ENCODE measurements at places on chromosomes 6 and 20.

DNA sequence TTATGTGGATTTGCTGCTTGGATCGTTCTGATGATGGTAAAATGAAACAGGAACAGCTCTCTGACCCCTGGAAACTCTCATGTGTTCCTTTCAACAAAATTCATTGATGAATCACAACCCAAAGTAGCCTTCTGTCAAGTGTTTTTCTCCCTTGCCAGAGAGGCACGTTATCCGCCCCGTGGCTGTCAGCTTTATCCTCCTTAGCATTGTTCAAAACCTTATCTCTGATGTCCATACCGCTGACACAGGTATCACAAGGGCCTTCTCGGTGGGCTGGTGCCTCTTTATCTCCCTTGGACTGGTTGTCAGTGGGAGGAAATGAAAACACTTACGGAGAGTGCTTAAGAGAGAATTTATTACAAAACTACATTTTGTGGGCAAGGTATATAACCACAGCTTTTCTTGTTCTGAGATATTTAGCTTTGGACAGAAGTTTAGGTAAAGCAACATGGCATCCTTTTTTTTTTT is 84.9 kb downstream of the TIAM2 start:
- no peak for DNase-seq

GRCh38 chr6:99349171-99350141 is at the start of gene FAXC:
FAXC (minus strand) TSS chr6:99349674; CDS start chr6:99349372, 302 bp downstream.
- no peak for DNase-seq

DNA sequence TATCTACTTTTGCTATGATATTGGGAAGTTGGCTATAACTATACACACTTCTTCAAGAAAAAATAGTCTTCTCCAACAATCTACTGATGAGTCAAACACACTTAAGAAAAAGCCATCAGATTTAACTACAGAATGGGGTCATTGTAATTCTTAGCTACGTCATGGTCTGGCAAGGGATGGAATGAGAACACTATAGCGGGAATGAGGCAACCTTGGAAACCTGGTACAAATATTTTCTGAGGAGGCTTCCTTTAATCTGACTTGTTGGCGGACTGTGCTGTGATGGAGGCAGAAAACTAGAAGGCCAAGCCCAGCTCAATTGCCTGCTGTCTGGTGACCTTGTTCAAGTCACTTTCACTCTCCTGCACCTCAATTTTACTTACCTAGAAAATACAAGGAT is 586.8 kb upstream of the JAG1 start:
- DNase-seq: no peak

- no peak for DNase-seq
These were observed 43.6 kb downstream of the RIOK1 start for GRCh38 chr6:7433121-7433617.

GRCh38 chr6:56293781-56294180 is 46.4 kb upstream of the COL21A1 start:
- no peak for DNase-seq

DNA sequence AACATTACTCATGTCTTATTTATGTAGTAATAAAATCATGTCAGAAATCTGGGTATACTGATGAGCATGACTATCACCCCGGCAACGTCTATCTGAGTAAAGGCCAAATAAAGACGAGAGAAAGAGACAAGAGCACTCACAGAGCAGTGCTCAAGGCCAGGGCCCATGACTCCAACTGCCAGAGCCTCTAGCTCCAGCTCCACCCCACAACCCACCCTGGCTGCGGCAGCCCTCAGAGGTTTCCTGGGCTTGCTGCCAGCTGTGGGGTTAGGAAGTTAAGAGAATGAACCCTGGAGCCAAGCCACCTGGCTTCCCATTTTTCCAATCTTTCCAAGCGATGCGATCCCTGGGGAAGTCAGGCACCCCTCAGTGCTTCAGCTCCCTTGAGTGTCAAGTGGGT is 92.0 kb upstream of the PAX1 start:
- no peak for DNase-seq

DNA sequence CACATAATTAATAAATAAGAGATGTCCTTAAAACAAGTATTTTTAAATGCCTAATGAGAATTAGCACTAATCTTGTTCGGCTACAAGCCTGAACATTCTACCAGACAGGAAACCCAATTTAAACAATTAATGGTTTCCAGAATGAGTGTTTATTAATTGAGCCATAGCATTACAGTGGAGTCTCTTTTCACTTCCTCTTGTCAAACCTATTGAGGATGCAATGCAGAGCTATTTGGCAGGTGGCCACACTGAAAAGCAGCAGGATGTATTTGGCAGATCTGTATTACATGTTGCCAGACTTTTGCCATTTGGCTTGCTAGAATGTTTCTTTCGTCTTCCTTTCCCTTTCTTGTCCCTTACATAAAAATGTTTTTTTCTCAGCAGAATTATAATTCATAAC is 475.2 kb upstream of the MARCKS start:
- DNase-seq: no peak

DNA sequence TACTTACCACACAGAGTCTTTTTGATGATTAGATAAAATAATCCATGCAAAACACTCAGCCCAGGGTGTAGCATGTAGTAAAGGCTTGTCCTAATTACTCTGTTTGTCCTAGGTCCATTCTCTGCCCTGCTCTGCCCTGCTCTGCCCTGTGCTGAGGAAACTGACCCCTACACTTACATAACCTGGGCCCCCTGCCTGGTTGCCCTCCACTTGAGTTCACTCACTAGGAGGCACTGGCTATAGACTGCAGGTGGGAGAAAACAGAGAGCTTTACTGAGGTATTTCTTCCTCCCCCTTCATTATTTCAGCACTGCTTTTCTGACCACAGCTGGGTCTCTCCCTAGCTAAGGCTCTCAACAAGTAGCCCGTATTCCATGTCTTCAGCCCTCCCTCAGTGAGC is 70.9 kb upstream of the TBX18 start:
- no peak for DNase-seq

DNA sequence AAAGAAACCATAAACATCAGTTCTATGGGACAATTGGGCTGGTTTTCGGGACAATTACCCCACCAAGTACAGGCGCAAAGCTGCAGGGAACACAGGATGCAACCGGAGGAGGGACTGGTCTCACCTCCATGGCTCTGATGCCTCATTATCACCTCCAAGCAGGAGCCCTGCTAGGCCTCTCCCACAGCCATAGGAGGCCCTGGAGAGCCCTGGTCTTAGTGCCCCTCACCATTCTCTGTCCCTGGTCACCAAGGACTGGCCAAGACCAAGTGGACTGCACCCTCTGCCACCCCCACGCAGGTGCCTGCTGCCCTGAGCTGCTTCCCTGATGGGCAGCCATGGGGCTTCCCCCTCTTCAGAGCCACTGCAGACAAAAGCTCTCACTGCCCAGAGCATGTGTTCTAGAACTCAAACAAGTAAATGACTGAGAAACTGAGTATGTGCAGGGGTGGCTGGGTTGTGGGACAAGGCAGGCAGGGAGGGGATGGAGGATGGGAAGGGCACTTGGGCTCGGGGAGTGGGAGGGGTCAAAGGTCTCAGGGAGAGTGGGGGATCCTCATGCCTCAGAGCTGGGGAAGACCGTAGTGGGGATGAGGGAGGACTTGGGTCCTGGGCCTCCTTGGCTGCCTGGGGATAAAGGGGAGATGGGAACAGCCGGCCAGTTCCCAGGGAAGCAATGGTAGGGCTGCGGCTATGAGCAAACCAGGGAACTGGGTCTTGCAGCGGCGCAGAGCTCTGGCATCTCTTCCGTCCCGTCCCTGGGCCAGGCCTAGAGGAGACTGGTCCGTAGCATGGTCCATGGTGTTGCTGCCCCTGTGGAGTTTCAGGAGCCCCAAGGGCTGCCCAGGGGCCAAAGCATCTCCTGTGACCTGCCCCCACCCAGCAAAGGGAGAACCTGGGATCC is 435.1 kb downstream of the PREX1 start:
- no peak for DNase-seq

- no peak for DNase-seq
These were observed 55.6 kb downstream of the UTRN start for GRCh38 chr6:144340541-144341371.

DNA sequence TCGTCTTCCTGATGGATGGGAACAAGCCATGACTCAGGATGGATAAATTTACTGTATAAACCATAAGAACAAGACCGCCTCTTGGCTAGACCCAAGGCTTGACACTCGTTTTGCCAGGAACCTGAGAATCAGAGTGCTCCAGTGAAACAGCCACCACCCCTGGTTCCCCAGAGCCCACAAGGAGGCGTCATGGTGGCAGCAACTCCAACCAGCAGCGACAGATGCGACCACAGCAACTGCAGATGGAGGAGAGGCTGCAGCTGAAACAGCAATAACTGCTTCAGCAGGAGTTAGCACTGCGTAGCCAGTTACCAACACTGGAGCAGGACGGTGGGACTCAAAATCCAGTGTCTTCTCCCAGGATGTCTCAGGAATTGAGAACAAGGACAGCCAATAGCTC is 100.9 kb upstream of the SAMD5 start:
- no peak for DNase-seq

- DNase-seq: no peak
These were observed 39.8 kb downstream of the ADTRP start for GRCh38 chr6:11738661-11739375.

DNA sequence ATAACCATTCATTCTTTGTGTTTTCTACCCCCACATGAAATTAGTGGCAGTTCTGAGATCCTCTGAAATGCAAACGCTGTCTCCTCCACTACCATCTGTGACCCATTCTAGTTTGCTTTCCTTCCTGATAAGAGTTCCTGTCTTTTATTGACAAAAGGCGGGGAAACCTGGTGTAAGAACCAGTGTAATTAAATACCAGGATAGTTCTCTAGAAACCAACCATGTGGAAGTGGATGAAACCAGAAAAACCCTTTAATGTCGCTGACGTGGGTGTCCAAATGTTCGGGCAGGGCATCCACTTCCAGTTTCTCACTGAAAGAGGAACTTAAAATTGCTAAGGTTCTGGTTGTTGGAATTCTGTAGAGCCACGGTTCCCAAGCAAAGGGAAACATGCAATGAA is 79.1 kb downstream of the TNFRSF21 start:
- no peak for DNase-seq

DNA sequence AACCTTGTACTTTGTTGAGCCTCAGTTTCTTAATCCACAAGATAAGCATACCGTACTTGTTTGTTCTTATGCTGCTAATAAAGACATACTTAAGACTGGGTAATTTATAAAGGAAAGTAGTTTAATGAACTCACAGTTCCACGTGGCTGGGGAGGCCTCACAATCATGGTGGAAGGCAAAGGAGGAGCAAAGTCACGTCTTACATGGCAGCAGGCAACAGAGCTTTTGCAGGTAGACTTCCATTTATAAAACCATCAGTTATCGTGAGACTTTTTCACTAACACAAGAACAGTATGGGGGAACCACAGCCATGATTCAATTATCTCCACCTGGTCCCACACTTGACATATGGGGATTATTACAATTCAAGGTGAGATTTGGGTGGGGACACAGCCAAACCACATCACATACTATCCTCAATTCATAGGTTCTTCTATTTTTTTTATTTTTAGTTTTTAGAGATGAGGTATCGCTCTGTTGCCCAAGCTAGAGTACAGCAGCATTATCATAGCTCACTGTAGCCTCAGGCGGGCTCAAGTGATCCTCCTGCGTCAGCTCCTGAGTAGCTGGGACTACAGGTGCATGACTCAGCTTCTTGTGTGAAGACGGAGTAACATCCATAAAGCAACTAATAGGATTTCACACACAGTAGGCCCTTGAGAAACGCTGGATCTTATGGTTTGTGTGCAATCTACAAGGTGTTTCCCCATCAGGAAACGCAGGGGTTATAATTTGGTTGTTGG is 76.7 kb upstream of the IYD start:
- DNase-seq: no peak

- DNase-seq: no peak
These were observed 32.8 kb downstream of the PPP1R16B start for GRCh38 chr20:38838326-38838725.

GRCh38 chr6:5278565-5279120 is 17.3 kb downstream of the FARS2 start:
- no peak for DNase-seq

Measured in stimulated activated CD4-positive, alpha-beta T cell treated with anti-CD3 and anti-CD28 coated beads, Interleukin-4, amount 100 ng/mL, for 48 hours (primary cell).